Mammary microvascular endothelial cell (primary cell): ENCODE measurements at places on chromosomes 7 and 10. TPM values are rescaled to one million over a fixed set of nuclear protein-coding genes. Genes with fewer than 3 reads are reported as not detected.

PILRA gene
- not detected in 2 replicates for total RNA-seq

CNNM1 gene
- not detected in 2 replicates for total RNA-seq

GHITM gene
- total RNA-seq, result 179 and 183 TPM in 2 replicates

NXPH1 gene
- not detected in 2 replicates for total RNA-seq

ANKRD1 gene
- 749 and 785 TPM in 2 replicates for total RNA-seq

UCN3 gene
- total RNA-seq, result not detected in 2 replicates

TRIM56 gene
- total RNA-seq, result 11.8 and 14.0 TPM in 2 replicates

PRSS58 gene
- total RNA-seq, result not detected in 2 replicates

RARRES2 gene
- total RNA-seq, result not detected in 2 replicates

PLAC9 gene
- 0.59 and 1.7 TPM in 2 replicates for total RNA-seq

OIT3 gene
- total RNA-seq, result not detected in 2 replicates

LRGUK gene
- total RNA-seq, result not detected in 2 replicates

TPK1 gene
- total RNA-seq, result 17.7 and 19.1 TPM in 2 replicates

SPDYE5 gene
- not detected in 2 replicates for total RNA-seq

ODAD2 gene
- total RNA-seq, result 1.7 and 4.5 TPM in 2 replicates

INA gene
- 1.1 and 1.6 TPM in 2 replicates for total RNA-seq

OPN1SW gene
- total RNA-seq, result not detected in 2 replicates

TRPV5 gene
- not detected in 2 replicates for total RNA-seq

COBL gene
- not detected in 2 replicates for total RNA-seq

SRRM3 gene
- 0.10 and 0.93 TPM in 2 replicates for total RNA-seq

LIPN gene
- not detected in 2 replicates for total RNA-seq

SPAM1 gene
- not detected in 2 replicates for total RNA-seq

PRTFDC1 gene
- total RNA-seq, result 7.8 and 9.4 TPM in 2 replicates

CYP3A4 gene
- total RNA-seq, result not detected in 2 replicates

AGBL3 gene
- total RNA-seq, result 2.1 and 2.8 TPM in 2 replicates

DNA2 gene
- 6.0 and 8.7 TPM in 2 replicates for total RNA-seq

CYP2C19 gene
- total RNA-seq, result not detected in 2 replicates

SFTPA1 gene
- total RNA-seq, result not detected in 2 replicates
